ENCODE measurements at places on chromosomes 7 and 10.

GRCh38 chr7:75879771-75880184, 944 bp downstream of the RHBDD2 start:
- DNase-seq, result no peak

GRCh38 chr10:3071405-3072198, 4.3 kb downstream of the PFKP start:
- DNase-seq, result no peak

DNA sequence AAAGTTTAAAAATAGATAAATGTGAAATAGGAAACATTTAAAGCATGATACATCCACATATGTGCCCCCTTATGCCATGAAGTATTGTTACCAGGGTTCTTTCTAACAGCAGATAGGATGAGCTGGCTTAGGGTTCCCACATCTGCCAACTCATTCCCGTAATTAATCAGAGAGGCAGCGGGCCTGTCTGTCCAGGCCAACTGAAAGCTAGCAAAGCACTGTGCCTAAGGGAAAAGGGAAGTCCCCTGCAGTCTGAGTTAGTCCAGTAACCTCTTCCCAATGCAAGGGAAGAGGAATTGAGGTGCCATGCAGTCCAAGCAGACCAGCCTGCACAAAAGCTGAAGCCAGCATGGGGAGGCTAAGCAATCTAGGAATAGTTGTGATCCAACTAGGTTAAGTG, 18.3 kb upstream of the ZC3HAV1L start:
- DNase-seq, result peak; percentile 10

DNA sequence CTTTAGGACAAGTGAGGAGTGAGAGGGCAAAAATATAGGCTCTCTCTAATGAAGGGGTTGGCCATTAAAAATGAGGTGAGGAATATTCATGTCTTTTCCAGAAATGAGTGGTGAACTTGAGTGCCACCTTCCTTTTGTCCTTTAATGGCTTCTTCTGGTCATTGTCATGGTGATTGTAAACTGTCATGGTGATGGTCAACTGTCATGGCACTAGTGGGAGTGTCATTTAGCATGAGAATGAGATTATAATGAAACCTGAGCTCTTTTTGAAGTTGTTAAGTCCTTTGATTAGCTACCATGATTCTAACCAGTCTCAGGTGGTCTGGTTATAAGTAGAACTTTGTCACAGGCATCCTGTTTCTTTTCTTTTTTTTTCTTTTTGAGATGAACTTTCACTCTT, 524.4 kb downstream of the NEBL start:
- DNase-seq, result no peak

DNA sequence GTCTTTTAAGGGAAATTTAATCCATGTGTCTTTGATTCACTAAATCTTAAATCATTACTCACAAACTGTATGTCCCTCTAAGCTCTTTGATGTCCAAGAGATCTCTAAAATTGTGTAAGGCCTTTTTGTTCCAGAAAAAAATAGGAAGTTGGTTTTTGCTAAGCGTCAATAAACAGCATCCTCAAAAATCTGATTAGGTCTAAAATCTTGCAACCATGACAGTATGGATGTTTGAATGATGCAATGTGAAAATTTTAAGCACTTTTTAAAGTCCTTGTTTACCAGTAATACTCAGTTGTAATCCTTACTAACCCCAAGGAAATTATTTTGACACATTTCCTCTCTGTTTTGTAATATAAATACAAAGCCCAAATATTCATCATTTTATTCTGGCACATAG, 6.8 kb downstream of the MET start:
- peak; percentile 82 for DNase-seq

DNA sequence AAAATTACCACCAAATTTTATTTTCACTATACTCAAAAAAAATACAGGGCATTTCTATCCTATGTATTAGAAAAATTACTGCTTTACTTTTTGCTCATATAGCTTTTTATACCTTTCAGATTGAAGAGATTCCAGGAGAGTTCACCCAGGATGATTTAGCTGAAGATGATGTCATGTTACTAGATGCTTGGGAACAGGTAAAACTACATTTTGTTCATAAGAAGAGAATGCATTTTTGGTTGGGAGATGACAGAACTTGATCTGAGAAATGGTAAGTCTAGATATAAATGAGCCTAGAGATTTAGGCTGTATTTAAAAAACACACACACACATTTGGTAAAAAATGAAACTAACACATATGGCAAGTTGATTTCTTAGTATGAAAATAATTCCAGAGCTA, 38.1 kb upstream of the ARL4A start:
- DNase-seq, result no peak

DNA sequence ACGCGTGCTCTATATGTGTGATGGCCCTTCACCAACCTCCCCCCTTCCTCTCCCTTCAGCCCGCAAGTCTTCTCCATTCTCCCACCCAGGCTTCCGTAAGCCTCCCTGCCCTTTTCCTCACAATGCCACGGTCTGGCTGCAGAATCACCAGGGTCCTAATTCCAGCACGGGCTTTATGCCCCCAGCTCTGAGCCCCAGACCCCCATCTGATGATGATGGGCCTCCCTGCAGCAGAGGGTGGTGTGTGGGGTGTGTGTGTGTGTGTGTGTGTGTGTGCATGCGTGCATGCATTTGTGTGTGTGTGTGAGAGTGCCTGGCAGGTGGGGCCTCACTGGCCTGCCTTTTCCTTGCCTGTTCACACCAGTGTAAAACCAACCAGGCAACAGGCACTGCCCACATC, 109.9 kb downstream of the OAT start:
- no peak for DNase-seq

GRCh38 chr10:109922976-109923921, at the start of gene XPNPEP1:
XPNPEP1 (minus strand) TSS chr10:109923511; CDS start chr10:109923433, 78 bp downstream.
- DNase-seq, result peak; percentile 95

All from suppressor macrophage (primary cell).